SJSA1 (cell line): ENCODE measurements at places on chromosomes 7 and 10. TPM values are rescaled to one million over a fixed set of nuclear protein-coding genes. Genes with fewer than 3 reads are reported as not detected.
A peak's percentile ranks its signal among the peaks of the same experiment; 100 is the strongest.

Gene CLCN1
- total RNA-seq = not detected in 2 replicates

Gene NME8
- total RNA-seq = not detected in 2 replicates

Gene FRMD4A
- 4.6 and 6.2 TPM in 2 replicates for total RNA-seq

Gene PRLHR
- total RNA-seq = not detected in 2 replicates

Gene URGCP
- 20.4 and 25.4 TPM in 2 replicates for total RNA-seq

Gene EIF3B
- 192 and 199 TPM in 2 replicates for total RNA-seq

Gene PBLD
- total RNA-seq = 3.2 and 3.3 TPM in 2 replicates

Gene VWDE
- total RNA-seq = not detected in 2 replicates

Gene FLNC
- total RNA-seq = 56.8 and 84.7 TPM in 2 replicates

Gene SPDYE2B
- not detected in 2 replicates for total RNA-seq

Gene PTF1A
- not detected in 2 replicates for total RNA-seq

Gene ARMC10
- 22.3 and 30.3 TPM in 2 replicates for total RNA-seq

Gene RNLS
- total RNA-seq = not detected in 2 replicates

Gene ITGA8
- 8.7 and 11.8 TPM in 2 replicates for total RNA-seq

Gene NYAP1
- total RNA-seq = 0.63 and 0.87 TPM in 2 replicates

- H3K27ac ChIP-seq = no peak overlapping the region
- H3K27me3 ChIP-seq = no peaks in the 10 kb centered on the region
- no peak overlapping the region for H3K4me3 ChIP-seq
- DNase-seq = no peak
Measured at GRCh38 chr10:97356318-97356914, 21.9 kb upstream of the FRAT2 start.

- H3K4me1 ChIP-seq = peaks cover 14% of the 10 kb centered on the region
- no peak overlapping the region for H3K27ac ChIP-seq
- no peak for DNase-seq
- no peaks in the 10 kb centered on the region for H3K27me3 ChIP-seq
- no peak overlapping the region for H3K4me3 ChIP-seq
- no peaks in the 10 kb centered on the region for H3K36me3 ChIP-seq
Measured at GRCh38 chr7:106068986-106069385, 43.1 kb downstream of the SYPL1 start.

DNA sequence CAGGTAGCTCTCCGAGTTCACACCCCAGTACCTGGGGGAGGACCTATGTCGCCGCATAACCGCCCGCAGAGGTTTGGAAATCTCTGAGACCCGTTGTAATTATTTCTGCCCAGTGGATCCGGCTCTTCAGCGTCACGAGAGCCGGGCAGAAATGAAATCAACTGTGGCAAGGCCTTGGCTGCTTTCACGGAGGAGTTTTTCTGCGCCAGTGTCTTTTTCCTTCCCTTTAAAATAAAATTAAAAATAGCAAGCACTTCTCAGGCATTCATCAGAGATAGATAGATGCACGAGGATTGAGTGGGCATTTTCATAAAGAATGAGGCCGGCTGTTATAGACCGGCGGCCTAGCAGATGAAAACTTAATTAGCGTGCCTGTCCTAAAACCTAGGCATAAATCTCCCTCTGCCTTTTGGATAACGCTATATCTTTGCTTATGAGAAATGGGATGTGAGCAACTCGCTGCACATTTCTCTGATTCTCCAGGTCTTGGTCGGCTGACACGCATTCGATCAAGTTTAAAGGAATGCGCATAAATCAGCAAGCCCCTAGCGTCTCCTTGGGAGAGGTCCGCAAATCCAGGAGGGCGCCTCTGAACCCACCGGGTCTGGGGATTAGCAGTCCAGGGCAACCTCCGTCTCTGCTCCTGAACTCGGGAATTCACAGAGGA is 6.4 kb downstream of the HOXA13 start:
- no peaks in the 10 kb centered on the region for H3K27me3 ChIP-seq
- H3K4me1 ChIP-seq = peaks cover 41% of the 10 kb centered on the region
- H3K36me3 ChIP-seq = peaks cover 5% of the 10 kb centered on the region

GRCh38 chr10:14600065-14600464 is 174.6 kb downstream of the FAM107B start:
- no peak overlapping the region for H3K27ac ChIP-seq
- H3K4me1 ChIP-seq = peaks cover 27% of the 10 kb centered on the region
- peaks cover 45% of the 10 kb centered on the region for H3K36me3 ChIP-seq
- no peaks in the 10 kb centered on the region for H3K27me3 ChIP-seq
- DNase-seq = peak; percentile 31
- H3K4me3 ChIP-seq = no peak overlapping the region

- DNase-seq = no peak
- no peak overlapping the region for H3K4me3 ChIP-seq
- peaks cover 18% of the 10 kb centered on the region for H3K4me1 ChIP-seq
- no peak overlapping the region for H3K27ac ChIP-seq
- no peaks in the 10 kb centered on the region for H3K27me3 ChIP-seq
- H3K36me3 ChIP-seq = no peaks in the 10 kb centered on the region
Measured at GRCh38 chr10:89371987-89372386, 5.9 kb upstream of the IFIT1B start.

- peak overlapping the region; percentile 24; the same call in 1 of the 2 replicates for H3K27ac ChIP-seq
- H3K4me3 ChIP-seq = no peak overlapping the region
- H3K36me3 ChIP-seq = peaks cover 11% of the 10 kb centered on the region
- peak; percentile 66 for DNase-seq
Measured at GRCh38 chr7:151705636-151706276, 171.2 kb downstream of the PRKAG2 start.

GRCh38 chr10:1043532-1043995 is 5.4 kb downstream of the IDI1 start:
- peaks cover 58% of the 10 kb centered on the region for H3K36me3 ChIP-seq
- no peak for DNase-seq
- H3K4me1 ChIP-seq = no peaks in the 10 kb centered on the region
- no peaks in the 10 kb centered on the region for H3K27me3 ChIP-seq
- no peak overlapping the region for H3K4me3 ChIP-seq
- H3K27ac ChIP-seq = no peak overlapping the region

GRCh38 chr10:57952741-57953140 is 315.0 kb downstream of the IPMK start:
- H3K4me1 ChIP-seq = no peaks in the 10 kb centered on the region
- H3K36me3 ChIP-seq = no peaks in the 10 kb centered on the region
- no peak for DNase-seq
- H3K4me3 ChIP-seq = no peak overlapping the region

DNA sequence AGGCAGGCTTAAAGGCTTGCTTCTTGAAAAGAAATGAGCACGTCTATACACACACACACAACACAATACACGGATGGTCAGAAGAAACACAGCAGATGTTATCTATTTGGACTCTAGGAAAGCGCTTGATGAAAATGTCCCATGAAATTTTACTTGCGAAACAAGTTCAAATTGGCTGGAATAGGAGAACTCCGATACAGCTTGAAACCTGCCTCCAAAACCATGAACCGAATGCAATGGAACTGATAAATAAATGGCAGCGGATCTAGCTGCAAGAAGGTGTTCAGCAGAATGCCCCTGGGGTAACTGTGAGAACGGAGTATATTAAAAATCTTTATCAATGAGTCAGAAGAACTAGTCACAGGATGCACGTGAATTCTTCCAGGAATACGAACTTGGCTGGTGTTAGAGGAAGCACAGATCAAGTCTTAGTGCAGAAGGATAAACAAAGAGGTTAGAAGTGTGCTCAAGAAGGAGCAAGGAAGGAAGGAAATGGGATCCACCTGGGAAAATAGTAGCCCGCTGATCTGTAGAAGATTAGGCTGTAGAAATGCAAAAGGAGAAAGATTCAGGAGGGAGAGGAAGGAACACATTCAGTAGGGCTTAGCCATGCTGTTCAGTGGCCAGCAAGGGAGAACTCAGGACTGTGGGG is 142.0 kb upstream of the PRKCQ start:
- H3K27me3 ChIP-seq = no peaks in the 10 kb centered on the region
- H3K4me3 ChIP-seq = no peak overlapping the region
- no peaks in the 10 kb centered on the region for H3K36me3 ChIP-seq
- H3K27ac ChIP-seq = peak overlapping the region; percentile 93
- peak; percentile 76 for DNase-seq
- peaks cover 24% of the 10 kb centered on the region for H3K4me1 ChIP-seq

DNA sequence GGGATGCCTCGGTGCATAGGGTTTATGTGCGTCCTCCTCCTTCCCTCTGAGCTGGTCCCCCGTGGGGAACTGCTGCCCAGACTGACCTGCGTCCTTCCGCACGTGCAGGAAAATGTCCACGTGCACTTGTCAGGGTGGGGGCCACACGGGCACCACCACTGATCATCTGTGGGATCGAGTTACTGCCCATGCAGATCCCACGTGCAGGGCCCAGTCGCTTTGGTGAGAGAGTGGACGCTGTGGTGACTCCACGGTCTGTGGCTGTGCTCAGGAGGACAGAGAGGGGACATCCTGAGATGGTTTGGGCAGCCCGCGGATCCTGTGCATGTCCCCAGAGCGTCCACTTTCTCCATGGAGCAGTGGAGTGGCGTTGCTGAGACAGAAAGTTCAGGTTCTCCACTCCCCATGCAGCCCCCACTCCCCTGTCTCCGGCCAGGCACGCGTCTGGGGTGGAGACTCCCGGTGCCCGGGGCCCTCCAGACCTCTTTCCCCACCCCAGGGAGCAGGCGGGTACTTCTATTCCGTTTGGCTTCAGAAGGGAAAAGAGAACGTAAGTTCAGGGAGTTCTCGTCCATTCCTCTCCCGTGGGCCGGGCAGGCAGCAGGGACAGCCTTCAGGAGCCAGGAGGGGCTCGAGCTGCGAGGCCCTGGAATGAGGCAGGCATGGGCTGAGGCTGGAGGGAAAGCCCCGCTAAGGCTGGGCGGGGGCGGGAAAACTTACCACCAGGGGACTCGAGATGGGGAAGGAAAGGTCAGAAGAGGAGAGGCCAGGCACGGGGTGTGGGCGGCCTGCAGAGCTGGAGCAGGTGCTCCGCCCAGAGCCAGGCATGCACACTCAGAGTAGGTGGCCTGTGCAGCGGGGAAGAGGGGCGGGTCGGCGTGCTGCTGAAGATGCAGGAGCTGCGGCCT is 59.9 kb downstream of the EGFR start:
- peaks cover 56% of the 10 kb centered on the region for H3K4me1 ChIP-seq
- DNase-seq = no peak
- no peak overlapping the region for H3K27ac ChIP-seq
- H3K36me3 ChIP-seq = no peaks in the 10 kb centered on the region
- no peak overlapping the region for H3K4me3 ChIP-seq

DNA sequence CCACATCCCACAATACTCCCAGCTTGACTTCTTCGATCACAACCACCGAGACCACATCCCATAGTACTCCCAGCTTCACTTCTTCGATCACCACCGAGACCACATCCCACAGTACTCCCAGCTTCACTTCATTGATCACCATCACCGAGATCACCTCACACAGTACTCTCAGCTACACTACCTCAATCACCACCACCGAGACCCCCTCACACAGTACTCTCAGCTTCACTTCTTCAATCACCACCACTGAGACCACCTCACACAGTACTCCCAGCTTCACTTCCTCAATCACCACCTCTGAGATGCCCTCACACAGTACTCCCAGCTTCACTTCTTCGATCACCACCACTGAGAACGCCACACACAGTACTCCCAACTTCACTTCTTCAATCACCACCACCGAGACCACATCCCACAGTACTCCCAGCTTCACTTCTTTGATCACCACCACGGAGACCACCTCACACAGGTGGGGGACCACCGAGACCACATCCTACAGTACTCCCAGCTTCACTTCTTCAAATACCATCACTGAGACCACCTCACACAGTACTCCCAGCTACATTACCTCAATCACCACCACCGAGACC is 8.6 kb downstream of the MUC3A start:
- no peaks in the 10 kb centered on the region for H3K36me3 ChIP-seq
- no peak overlapping the region for H3K4me3 ChIP-seq
- peaks cover 14% of the 10 kb centered on the region; the same call in 1 of the 2 replicates for H3K27me3 ChIP-seq
- no peak overlapping the region for H3K27ac ChIP-seq

DNA sequence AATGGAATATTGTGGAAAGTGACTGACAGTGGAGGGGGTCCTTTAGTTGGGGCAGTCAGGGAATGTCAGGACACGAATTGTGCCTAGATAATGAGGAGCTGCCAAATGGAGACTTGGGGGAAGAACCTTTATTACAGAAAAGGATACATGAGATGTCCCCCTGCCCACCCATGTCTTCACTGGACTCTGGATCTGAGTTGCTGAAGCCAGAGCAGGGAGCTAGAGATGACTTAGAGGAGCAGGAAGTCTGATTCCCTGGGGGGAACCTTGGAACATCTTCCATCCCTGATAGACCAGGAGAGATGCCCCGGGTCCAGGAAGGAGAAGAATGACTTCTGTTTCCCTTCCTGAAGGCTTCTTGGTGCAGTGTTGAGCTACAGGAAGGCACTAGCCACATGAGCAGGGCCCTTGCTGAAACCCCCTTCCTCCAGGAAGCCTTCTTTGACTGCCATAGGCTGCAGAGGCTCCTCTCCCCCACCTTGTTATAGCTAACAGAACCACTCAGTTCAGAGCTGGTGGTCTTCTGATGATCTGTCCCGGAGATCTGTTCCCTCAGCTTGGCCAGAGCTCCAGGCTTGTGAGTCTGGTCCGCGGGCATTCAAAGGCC is 747 bp upstream of the NEURL1 start:
- H3K4me3 ChIP-seq = no peak overlapping the region
- H3K27ac ChIP-seq = no peak overlapping the region
- peaks cover 56% of the 10 kb centered on the region for H3K27me3 ChIP-seq
- DNase-seq = no peak

GRCh38 chr10:86498598-86498997 is 23.0 kb downstream of the WAPL start:
- H3K4me3 ChIP-seq = no peak overlapping the region
- no peak for DNase-seq
- H3K36me3 ChIP-seq = peaks cover 84% of the 10 kb centered on the region
- no peaks in the 10 kb centered on the region for H3K27me3 ChIP-seq
- no peaks in the 10 kb centered on the region for H3K4me1 ChIP-seq

GRCh38 chr7:29588900-29589696 is 25.5 kb downstream of the PRR15 start:
- no peaks in the 10 kb centered on the region for H3K4me1 ChIP-seq
- no peak for DNase-seq
- no peak overlapping the region for H3K27ac ChIP-seq
- H3K27me3 ChIP-seq = peaks cover 5% of the 10 kb centered on the region; the same call in 1 of the 2 replicates

DNA sequence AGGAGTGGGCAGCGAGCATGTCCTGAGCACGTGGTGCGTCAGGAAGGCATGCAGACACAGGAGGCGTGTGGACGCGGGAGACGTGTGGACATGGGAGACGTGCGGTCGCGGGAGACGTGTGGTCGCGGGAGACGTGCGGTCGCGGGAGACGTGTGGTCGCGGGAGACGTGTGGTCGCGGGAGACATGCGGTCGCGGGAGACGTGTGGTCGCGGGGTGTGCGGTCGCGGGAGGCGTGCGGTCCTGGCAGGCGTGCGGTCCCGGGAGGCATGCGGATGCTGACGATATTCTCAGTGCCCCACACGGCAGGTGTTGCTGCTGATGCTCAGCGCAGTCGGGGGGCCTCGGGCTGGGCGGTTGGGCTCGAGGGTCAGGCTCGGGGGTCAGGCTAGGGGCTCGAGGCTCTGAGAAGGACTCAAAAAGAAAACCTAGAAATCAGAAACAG is 94.2 kb downstream of the NKX6-2 start:
- H3K27me3 ChIP-seq = no peaks in the 10 kb centered on the region
- no peak overlapping the region for H3K27ac ChIP-seq
- H3K36me3 ChIP-seq = peaks cover 51% of the 10 kb centered on the region
- DNase-seq = no peak
- H3K4me3 ChIP-seq = no peak overlapping the region
